Tracheal epithelial cell (primary cell): ENCODE measurements at places on chromosomes 7 and 10. TPM values are rescaled to one million over a fixed set of nuclear protein-coding genes. Genes with fewer than 3 reads are reported as not detected.

The SUN3 gene
- total RNA-seq: not detected in 2 replicates

The SFTPD gene
- total RNA-seq: under 0.01 and 1.3 TPM in 2 replicates

The REPIN1 gene
- 28.0 and 47.5 TPM in 2 replicates for total RNA-seq

The ITPRID1 gene
- total RNA-seq: not detected in 2 replicates

The HOXA5 gene
- total RNA-seq: 0.43 and 1.9 TPM in 2 replicates

The ZC3HAV1L gene
- 16.2 and 23.4 TPM in 2 replicates for total RNA-seq

The CLRN3 gene
- total RNA-seq: not detected in 2 replicates

The IGF2BP3 gene
- 7.5 and 26.0 TPM in 2 replicates for total RNA-seq

The OR2A42 gene
- total RNA-seq: not detected in 2 replicates
